ENCODE measurements at places on chromosomes 13 and 19.

DNA sequence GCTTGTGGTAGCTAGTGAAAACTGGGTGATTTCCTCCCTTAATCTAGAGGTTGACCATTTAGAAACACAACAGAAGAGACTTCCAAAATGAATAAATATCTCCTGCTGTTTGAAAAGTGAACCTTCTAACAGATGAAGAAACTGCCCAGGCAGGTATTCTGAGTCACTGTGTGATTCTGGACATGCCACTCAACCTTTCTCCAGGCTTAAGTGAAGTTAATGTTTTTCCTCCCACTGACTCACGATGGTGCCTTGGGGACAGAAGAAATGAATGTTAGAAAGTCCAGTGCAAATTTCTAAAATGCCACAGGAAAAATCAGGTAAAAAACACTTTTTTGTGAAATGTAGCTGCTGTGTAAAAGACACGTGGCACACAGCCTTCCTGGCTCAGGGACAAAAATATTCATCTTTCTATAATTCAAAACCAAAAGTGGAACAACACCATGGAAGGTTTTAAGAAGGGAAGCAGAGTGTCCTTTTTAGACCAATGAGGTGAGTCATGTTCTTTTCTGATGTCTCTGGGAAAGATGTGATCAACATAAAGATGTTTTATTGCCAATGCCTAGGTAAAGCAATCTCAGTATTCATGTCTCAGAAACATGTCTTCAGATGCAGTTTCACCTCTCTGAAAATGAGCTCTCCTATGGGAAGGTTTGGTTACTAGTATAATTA, 9.1 kb downstream of the UBE2L5 start:
- DNase-seq: no peak

DNA sequence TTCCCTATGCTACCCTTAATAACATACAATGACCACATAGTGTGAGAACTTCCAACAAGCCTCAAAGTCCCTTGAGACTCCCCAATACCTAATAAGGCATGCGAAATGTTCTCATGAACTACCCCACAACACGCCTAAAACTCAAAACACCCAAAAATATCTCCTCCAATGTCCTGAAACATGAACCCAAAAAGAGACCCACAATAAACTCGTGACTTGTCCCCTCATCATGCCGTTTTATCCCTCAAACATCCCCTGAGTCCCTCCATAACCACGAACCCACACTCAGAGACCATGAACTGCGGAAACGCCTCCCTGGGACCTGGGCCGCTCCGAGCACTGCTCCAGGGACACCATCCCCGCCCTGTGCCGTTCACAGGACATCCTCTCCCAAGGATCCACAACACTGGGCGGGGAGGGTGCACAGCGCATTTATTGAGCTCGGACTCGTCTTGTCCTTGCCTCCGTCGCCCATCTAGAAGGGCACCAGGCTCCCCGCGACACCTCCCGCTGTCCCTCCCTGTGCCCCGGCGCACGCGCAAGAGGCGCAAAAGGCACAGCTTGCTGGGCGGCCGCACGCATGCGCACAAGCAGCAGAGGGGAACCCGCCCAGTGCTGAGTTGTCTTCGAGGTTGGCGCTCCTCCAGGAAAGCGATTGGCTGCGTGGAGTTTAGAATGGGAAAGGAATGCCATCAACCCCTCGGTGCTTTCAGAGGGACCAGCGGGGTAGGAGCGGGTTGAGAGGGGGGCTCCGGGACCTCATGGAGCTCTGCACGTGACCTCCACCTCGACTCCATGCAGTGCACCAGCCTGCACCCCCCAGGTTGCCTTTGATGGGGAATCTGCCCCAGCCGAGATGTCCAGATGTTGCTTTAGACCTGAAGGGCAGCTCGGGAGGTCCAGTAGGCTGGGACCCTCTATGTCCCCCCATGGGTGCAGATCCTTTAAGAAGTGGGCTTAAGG, 8.8 kb downstream of the FXYD3 start:
- no peak for DNase-seq

- peak; percentile 21 for DNase-seq
Measured at GRCh38 chr19:9827289-9828238, at the start of gene UBL5. Gene UBL5, plus strand, starts transcription at chr19:9827918. Its CDS starts 420 bp downstream, at chr19:9828338.

GRCh38 chr19:3572855-3573161, at the start of gene HMG20B:
Gene HMG20B, plus strand, starts transcription at chr19:3572944. Its CDS starts 366 bp downstream, at chr19:3573310.
- DNase-seq: no peak

DNA sequence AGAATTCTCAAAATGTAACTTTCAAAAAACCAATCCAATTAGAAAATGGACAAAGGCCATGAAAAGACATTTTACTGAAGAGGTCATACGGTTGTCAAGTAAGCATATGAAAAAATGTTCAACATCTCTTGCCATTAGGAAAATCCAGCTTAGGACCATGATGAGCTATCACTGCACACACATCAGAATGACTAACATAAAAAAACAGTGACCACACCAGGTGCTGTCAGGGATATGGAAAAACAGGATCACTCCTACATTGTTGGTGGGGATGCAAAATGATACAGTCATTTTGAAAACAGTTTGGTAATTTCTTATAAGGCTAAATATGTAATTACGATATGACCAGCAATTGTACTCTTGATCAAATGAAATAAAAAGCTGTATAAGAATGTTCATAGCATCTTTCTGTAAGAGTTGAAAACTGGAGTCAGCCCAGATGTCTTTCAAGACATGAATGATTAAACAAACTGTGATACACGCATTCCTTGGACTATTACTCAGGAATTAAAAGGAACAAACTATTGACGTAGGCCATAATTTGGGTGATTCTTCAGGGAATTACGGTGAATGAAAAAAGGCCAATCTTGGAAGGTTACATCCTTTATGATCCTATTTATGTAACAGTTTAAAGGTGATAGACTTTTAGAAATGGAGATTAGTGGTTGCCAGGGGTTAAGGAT, 26.9 kb upstream of the RCBTB2 start:
- DNase-seq: no peak

- DNase-seq: no peak
Measured at GRCh38 chr19:1780272-1780958, 27.1 kb downstream of the ONECUT3 start.

GRCh38 chr13:39646122-39646521, 9.3 kb upstream of the COG6 start:
- DNase-seq: no peak

GRCh38 chr13:25241007-25241406, 46.3 kb downstream of the MTMR6 start:
- DNase-seq: no peak
